ENCODE measurements at places on chromosomes 1 and 21.

DNA sequence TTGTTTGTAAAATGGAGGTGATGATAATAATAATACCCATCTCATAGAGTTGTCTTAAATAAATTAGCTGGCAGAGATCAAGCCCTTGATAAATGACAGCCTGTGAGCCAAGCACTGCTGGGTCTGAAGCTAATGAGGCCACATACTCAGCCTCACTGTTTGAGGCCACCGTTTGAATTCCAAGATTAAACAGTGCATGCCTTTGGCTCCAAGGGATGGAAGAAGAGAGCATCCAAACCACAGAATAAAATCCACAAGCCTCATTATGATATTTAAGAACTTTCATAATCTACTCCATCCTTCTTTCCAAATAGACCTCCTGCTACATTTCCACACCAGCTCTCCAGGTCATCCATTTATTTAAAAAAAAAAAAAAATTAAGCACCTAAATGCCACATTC is 29.0 kb downstream of the TGFBR3 start:
- DNase-seq: no peak

- no peak for DNase-seq
Observed at GRCh38 chr1:184048561-184049240, 2.8 kb upstream of the TSEN15 start.

- no peak for DNase-seq
Observed at GRCh38 chr21:21714426-21714825, 716.2 kb downstream of the NCAM2 start.

DNA sequence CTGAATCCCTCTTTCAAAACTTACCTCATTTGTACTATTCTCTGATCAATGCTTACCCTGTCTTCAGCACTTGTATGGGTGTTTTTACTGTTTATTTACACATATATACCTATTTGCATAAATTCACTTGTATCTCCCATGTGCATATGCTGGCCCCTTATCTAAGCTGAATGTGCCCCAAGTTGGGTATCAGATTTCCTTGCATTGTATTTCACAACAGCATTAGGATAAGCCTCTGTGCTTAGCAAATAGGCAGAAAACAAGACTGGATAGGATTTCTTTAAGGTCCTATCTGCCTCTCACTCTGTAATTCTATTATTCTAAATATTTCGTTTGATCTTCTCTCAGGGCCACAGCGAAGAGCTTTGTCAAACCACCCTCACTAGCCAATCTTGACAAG is 45.9 kb upstream of the IPO9 start:
- DNase-seq: no peak

DNA sequence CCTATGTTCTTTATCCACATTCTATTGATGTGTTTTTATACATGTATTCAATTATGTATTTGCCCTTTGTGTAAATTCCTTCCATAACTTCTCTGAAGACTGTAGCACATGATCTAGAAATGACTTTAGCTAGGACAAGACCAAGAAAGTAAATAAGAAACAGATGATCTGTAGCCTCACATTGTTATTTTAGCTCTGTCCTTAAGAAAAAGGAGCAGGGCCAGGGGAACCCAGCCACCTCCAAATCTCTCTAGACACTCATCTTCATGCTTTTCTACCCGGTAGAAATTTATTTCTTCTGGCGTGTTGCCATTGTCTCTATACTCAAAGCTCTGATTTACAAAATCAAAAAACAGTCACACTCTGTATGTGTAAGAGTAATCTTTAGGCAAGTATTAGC is 27.1 kb downstream of the CDC7 start:
- no peak for DNase-seq

GRCh38 chr21:35377505-35378090 is 328.5 kb upstream of the RUNX1 start:
- no peak for DNase-seq

- no peak for DNase-seq
Observed at GRCh38 chr1:202090994-202091393, 31.7 kb upstream of the GPR37L1 start.

DNA sequence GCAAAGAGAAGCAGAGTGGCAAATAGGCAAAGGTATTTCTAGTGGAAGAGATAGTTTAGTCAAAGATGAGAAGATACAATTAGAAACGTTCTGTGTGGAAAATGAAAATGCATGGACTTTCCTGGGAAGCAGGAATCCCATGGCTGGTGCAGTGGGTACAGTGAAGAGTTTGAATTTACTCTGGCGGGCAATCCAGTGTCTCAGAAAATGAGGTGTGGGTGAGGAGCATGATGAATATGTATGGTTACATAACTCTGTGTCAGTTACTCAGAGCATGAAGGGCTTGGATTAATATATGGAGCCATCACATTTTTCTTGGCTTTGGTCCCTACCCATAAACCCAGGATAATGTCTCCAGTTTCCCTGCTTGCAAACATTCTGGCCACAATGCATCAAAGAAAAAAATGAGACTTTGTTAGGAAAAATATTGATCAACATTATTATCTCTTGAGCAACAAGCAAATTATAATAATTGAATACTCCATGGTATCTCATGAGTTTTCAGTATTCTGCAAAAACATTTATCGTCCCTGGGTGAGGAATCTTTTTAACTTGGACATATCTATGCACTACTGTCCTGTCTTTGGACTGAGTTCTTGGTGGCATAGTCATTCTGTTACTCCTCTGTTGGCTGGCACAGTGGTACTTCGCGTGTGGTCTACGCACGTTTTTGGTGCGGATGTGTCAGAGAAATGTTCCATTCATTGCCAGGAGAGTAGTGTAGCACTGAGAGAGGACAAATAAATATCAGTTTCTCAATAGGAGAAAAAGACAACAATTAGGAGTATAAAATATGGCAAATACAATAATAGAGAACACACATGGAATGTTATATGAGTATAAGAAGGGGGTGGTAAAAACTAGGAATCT is 173.7 kb upstream of the C1orf105 start:
- no peak for DNase-seq

- no peak for DNase-seq
Observed at GRCh38 chr21:18522181-18522972, 118.8 kb upstream of the TMPRSS15 start.

Data from epithelial cell of prostate (primary cell).